ENCODE measurements at places on chromosomes 2 and 18.

- no peak for DNase-seq
Observed at GRCh38 chr2:129006135-129006886, 687.6 kb upstream of the HS6ST1 start.

DNA sequence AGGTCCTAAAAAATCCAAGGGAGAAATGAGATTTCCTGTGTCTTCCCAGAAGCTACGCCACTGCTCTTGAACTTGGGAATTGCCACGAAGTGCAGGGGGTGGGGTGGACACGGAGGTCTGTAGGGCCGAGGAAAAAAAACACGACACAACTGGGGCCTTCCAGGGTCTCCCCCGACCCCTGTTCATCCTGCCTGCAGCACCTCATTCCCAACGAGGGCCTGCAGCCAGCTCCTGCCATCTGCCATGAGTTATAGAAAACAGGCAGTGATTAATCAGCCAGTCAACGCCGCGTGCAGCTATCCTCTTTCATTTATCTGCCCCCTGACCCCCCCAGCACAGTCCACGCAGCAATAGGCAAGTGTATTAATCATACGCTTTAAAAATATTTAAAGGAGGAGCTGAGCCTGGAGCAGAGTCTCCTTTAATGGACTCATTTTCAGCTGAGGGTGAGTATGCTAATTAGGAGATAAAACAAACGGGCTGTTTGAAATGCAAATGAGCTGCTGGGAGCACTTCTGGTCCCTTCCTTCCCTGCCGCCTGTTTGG is 209.9 kb downstream of the TFCP2L1 start:
- peak; percentile 84 for DNase-seq

DNA sequence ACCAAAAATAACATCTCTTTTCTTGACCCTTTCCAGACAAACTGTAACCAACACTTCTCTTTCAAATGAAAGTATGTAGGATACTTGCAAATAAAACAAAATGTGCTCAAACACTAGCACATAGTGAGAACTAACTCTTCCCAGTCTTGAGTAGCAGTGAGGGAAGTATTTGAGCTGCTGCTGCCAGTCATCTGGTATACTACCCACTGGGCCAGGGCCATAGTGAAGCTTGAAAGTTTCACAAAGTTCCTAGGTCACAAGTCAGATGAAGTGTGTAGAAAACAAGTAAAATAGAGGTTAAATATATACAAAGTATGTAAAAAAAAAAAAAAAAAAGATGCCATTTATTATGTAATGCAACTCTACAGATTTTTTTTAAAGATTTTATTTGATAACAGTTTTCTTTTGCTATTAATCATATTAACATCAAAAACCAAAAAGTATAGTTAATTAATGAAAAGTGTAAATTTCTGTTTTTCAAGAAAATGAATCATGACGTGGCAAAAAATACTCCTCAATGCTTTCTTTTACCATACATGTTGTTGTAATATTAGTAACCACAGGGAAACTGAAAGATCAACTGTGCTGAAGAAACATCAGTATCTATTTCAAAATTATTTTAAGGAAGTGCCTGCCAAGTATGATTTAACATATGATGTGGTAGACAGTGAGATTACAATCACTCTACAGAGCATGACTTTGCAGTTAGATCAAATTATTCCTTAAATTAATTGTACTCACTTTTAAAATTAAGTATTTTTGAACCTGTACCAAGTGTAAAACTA is 21.6 kb upstream of the TRIB2 start:
- DNase-seq = no peak

DNA sequence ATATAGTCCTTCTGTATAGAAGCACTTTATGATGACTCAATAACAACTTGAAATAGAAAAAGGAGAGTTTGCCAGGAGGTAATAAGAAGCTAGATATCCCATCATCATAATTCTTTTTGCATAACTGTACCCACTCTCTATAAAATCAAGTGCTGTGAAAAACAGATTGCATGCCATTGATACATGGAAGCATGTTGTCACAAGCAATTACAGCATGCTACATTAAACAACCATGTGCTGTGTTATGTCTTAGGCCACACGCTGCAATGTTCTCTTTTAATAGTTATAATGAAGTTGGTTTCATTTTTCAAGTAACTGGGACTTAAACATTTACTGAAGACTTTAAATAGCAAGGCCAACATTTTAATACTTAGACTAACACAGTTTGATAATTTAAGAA is 264.2 kb downstream of the RPRM start:
- no peak for DNase-seq

- DNase-seq = no peak
Observed at GRCh38 chr18:48894799-48895346, 55.9 kb downstream of the SMAD7 start.

DNA sequence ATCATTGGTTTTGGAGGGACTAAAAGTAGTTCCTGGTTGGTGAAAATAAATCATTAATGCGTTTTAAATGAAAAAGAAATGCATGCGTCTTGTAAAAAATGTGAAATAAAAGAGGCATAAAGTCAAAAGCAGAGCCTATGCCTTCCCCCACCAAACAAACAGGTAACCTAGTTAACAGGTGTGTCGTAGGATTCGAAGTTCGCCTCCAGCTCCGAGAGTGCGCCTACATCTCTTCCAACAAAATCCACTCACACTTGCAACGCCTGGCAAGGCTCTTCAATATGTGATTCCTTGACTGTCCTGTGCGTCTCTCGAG is 677 bp upstream of the SMAD4 start:
- no peak for DNase-seq

- DNase-seq = no peak
Observed at GRCh38 chr2:37779139-37779538, 107.7 kb upstream of the CDC42EP3 start.

DNA sequence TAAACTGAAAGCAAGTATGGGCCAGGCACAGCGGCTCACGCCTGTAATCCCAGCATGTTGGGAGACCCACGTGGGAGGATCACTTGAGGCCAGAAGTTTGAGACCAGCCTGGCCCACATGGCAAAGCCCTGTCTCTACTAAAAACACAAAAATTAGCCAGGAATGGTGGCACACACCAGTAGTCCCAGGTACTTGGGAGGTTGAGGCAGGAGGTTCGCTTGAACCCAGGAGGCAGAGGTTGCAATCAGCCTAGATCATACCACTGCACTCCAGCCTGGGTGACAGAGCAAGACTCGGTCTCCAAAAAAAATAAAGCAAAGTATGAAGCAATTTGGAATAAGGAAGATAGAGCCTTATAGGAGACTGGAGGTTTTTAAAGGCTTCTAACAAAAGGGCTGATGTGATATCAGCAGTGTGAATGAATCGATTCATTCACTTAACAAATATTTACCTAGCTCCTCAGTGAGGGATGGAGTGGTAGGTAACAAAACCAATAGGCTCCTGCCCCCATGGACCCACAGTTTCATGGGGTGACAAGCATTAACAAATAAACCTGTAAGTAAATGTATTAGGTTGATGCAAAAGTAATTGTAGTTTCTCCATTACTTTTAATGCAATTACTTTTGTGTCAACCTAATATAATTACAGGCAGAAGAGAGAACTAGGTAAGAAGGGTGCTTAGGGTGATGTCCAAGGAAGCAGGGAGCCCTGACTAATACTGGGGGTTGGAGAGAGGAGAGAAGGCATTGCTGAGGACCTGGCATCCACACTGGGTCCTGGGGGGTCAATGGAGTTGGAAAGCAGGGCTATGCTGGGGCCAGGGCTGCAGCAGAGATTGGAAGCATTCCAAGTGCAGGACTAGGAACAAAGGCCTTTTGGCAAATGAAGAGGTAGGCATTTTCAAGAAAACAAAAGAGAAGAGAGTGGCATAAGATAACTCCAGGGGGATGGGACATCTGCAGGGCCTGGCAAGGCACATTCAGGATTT is 195.4 kb upstream of the ARL4C start:
- DNase-seq = no peak

Data from T1000 (cell line).